CD4-positive, alpha-beta T cell treated with Interleukin-2 at 100 ng/mL for 4 hours (primary cell): ENCODE measurements at places on chromosomes 2 and 18.

- DNase-seq: no peak
Observed at GRCh38 chr18:76568731-76569130, 73.7 kb upstream of the ZNF516 start.

GRCh38 chr2:161159456-161160225, 587 bp upstream of the TANK start:
- DNase-seq: no peak

- DNase-seq: no peak
Observed at GRCh38 chr18:59957957-59958356, 58.2 kb downstream of the PMAIP1 start.

DNA sequence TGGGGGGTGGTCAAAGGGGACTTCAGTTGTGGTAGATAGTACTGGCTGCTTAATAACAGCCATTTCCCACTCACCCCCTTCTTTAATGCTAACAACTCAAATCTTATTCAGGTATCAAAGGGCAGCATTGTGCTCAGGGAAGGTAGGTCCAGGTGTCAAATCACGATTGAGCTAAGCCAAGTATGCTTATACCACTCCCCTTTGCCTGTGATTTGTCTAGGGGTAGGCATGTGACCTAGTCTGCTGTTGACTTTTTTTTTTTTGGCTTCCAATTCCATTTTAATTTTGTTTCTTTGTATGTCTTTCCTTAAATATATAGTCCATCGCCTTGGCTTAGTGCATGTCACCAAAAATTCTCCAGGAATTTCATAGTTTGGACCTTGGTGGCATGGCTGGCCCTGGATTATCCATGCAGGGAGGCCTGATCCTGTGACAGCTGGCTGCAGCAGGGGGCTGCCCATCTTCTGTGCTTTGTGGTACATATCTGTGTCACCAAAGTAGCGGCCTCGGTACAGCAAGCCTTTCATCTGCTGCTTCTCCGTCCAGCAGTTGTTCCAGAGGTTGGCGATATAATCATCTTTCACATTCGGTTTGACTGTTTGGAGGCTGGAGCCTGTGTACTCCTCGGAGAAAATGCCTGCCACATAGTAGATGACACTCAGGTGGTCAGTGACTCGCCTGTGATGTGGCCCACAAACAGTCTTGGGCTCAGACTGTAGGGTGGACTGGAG, 68.1 kb upstream of the SPRED2 start:
- DNase-seq: no peak

DNA sequence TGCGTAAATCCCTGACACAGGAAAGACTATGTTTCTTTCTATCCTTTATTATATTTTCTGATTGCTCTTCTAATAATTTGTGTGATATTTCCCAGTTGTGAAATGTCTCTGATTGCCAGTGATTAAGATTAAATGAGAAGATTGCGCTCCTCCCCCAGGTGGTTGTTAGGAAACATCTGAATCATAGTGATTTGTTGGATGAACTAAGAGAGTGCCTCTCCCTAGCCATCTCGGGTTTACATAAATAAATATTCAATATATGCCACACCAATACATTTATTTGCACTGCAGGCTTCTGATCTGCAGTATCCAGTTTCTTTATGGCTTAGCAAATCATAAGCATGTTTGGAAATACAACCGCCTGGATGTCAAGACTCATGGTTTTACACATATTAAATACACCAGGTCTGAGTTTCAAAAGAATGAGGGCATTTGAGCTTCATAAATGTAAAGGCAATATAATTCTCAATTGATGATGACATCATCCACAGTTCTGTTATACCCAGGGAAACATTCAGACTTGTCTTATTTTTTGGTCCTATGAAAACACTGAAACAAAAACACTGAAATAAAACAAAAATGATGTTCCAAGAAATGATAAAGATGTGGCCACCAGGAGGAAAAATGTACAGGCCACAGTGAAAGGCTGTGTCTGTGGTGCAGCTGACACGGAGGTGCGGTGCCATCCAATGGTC, 826.7 kb upstream of the ACVR2A start:
- no peak for DNase-seq

DNA sequence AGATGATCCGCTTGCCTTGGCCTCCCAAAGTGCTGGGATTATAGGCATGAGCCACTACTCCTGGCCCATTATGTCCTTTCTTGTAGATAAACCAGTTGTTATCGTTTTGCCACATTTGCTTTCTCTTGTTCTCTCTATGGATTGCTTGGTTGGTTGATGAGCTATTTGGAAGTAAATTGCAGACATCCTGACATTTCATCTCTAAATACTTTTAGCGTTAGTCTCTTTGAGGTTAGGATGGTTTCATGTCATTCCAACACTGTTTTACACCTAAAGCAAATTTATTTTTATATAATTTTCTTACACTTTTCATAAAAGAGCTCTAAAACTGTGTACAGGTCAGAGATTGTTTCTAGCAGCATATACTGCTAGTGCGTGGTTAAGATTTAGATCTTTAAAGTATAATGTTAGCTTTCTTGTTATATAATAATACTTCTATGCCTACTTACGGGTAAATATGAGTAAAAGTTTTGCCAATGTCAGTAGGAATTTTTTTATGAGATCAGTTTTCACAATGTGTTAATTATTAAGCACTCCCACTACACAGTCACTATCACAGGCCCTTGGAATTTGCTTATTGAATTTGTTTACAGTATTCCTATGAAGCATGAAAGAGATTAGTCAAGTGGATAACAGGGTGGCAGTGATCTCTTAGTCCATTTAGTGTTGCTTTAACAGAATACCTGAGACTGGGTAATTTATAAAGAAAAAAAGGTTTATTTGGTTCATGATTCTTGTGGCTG, 10.3 kb downstream of the POLI start:
- no peak for DNase-seq

GRCh38 chr2:233928594-233929351, 11.6 kb downstream of the TRPM8 start:
- peak; percentile 10 for DNase-seq

DNA sequence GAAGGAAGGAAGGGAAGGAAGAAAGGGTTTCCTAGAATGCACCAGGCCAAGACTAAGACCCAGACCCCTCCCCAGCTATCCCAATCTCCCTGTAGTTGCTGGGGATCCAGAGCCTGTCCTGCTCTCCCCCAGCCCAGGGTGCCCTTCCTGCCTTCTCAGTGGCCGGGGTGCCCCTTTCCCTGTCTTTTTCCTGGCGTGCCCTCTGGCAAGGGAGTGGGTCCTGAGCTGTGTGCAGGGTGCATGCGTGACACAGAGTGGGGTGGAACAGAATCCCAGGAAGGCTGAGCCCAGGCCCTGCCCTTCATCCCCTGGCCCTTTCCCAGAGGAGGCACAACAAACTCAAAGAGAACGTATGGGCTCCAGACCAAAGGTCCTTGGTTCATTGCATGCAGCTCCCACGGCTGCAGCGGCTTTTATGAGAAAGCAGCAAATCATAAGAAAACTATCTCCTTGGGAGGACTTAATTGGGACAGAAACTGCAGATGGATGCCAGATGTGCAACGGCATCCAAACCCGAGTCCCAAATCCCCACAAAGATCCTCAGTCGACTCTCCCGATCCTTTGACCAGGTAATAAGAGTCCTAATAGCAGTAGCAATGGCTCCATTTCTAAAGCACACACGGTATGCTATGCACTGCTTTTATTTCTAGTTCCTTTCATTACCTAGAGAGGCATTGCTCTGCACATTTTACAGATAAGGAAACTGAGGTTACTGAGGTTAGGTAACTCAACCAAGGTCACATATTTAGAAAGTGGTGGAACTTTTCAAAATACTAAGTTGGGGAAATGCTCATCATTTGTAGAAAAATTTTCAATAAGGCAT, 12.7 kb upstream of the ARID5A start:
- DNase-seq: no peak

- no peak for DNase-seq
Observed at GRCh38 chr2:190478572-190479195, 55.8 kb downstream of the NEMP2 start.

DNA sequence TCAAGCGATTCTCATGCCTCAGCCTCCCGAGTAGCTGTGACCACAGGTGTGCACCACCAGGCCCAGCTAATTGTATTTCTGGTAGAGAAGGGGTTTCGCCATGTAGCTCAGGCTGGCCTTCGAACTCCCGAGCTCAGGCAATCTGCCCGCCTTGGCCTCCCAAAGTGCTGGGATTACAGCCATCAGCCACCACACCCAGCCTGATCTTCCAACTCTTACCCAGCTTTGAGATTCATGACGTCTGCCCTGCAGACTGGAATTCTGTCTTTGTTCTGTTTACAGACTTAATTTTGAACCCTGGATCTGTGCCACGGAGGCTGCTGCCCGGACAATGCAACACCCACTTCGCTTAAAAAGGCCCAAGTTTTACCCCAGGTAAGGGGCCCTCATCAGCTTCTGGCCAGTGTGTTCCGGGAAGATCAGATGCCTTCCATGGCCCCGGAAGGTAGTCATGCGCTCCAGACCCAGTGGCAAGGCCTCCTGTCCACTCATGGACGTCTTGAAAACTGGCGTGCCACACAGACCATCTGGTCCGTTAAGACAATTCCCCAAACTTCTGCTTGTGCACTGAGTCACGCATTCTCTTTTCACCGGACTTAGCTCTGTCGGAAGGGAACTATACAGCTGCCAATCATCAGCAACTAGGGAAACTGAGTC, 5.5 kb downstream of the PXDN start:
- DNase-seq: no peak

DNA sequence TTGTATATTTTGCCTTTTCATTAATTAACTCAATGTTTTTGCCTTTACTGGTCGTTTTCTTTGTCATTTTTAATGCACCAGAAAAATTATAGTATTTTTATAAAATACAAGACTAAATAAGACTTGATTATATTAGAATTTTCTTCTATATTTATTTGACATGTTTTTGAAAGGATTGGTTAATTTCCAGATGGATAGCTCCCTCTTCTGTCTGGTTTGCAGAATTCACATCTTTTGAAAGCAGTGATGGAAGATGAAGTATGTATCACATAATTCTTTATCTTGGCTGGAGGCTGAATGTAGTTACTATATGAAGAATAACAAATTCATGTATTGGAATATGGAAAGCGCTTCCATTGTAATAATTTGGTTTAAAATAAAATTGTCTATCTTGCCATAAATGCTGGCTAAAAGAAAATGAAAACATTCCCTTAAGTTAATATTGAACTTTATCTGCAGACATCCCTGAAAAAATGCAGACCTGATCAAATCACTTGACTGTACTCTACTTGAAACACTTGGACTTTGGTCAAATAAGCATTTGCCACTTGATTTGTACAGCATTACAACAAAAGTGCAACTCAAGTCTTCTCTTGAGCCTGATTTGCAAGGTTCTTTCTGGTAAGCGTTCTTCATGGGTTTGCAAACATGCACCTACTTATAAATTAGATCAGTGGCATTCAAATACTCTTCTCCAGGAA, 86.3 kb upstream of the EFEMP1 start:
- DNase-seq: no peak

DNA sequence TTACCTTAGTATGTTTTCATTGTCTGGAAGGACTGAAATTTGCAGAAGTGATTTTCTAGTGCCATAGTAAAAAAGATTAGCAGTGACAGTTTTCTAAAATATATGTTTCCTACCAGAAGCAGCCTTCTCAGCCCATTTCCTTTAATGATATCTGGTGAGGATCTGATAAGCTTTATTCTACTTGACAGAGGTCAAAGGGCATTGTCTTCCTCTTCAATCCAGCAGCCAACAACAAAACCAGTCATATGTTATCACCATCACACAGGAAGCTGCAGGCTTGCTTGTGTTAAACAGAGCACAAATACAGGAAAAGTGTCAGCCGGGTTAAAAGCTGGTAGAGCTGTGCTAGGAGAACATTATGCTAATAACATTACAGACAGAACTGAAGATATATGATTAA, 35.6 kb upstream of the ZSWIM2 start:
- no peak for DNase-seq

GRCh38 chr2:25794544-25795276, 83.6 kb downstream of the ASXL2 start:
- DNase-seq: peak; percentile 47

DNA sequence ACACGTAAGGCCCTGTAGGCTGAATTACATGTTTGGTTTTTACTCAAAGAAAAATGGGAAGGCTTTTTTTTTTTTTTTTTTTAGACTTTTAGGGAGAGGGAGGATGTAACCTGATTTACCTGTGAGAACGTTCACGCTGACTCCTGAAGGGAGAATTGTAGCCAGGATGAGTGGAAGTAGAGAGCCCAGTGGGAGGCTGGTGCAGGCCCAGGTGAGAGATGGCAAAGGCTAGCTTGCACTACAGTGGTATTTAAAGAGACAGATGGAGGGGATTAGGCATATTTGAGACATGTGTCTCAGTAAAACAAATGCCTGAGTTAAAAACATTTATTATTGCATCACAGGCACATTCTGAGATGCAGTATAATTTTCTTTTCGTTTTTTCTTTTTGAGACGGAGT, 107.9 kb downstream of the CCDC85A start:
- no peak for DNase-seq

DNA sequence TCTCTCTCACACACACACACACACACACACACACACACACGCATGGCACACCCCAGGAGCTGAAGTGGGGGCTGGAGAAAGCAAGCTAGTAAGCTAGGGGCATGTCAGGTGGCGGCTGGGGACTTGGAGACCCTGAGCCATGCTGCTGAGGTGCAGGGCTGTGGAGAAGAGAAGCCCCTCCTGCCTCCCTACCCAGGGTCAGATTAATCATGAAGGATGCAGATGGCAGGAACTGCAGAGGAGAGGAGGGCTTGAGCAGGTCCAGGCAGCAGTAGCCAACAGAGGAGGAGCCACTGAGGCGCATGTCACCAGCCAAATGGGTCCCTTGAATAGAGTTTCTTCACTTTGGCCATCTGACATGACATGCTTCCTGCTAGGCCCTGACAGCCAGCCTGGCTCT, 9.6 kb downstream of the EDAR start:
- no peak for DNase-seq

GRCh38 chr2:172096626-172097547, 5.8 kb downstream of the DLX2 start:
- no peak for DNase-seq

DNA sequence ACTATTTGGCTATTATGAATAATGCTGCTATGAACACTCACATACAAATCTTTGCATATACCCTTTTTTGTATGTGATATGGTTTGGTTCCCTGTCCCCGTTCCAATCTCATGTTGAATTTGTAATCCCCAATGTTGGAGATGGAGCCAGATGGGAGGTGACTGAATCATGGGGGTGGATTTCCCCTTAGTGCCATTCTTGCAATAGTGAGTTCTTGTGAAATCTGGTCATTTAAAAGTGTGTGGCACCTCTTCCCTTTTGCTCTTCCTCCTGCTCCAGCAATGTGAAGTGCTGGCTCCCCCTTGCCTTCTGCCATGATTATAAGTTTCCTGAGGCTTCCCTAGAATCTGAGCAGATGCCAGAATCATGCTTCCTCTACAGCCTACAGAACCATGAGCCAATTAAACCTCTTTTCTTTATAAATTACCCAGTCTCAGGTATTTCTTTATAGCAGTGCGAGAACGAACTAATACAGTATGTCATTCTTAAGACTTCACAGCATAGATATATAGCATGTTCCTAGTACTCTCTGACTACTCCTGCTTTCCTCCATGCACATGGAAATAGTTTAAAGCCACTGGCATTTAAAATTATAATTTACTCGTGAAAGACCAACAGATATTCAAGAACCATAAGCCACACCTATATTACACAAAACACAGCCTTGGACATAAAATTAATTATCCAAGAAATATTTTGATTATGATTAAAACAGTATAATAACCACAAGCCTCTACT, 75.2 kb downstream of the COBLL1 start:
- DNase-seq: no peak

GRCh38 chr18:78969574-78970315, 9.9 kb upstream of the SALL3 start:
- no peak for DNase-seq

- no peak for DNase-seq
Observed at GRCh38 chr2:197998702-197999101, 194.3 kb downstream of the PLCL1 start.
